CD4-positive, alpha-beta T cell treated with Interleukin-17A for 1 hour (primary cell): ENCODE measurements at places on chromosomes 11 and 22.
A peak's percentile ranks its signal among the peaks of the same experiment; 100 is the strongest.

GRCh38 chr11:15987046-15987445 is 369.3 kb downstream of the SOX6 start:
- no peak for DNase-seq

DNA sequence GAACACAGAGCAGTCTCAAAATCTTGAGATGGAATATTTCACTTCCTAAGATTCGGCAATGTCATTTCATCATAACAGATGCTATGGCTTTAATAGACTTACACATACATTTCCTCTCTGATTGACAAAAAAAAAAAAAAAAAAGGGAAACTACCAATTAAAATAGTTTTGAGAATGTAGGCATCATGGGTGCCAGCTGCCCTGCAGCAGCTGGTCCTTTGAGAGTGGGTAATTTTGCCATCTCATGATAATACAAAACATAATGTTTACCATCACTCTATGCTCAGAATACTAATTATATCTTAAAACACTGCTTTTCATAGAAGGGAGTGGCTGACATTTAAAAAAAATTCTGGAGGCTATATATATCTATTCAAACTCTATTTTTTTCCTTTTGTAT is 775.6 kb upstream of the CCDC90B start:
- DNase-seq = no peak

DNA sequence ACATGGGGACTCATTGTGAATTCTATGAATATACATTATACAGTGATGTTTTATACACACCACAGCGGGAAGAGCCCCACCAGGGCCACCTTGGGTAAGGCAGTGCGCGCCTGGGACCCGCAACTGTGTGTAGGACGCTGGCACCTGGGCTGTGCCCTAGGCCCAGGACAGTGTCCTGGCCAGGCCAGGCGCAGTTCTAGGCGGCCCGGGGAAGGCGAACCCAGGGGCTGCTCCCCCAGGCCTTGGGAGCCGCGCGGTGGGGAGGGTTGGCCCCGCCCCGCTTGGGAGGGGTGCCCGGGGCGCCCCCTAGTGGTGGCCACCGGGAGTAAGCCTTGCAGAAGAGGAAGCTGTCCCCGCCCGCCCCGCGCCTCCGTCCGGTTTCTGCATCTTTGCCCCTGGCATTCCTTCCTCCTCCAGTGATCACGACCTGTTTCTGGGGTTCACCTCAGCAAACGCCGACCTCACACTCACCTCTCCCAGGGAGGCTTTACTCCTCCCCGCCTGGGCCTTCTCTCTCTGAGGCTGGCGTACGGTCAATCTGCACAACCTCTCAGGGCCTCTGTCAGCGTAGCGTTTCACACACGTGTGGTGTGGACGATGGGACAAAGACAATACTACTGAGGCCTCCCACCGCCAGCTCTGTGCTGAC is 9.5 kb upstream of the EHD1 start:
- DNase-seq = peak; percentile 84

GRCh38 chr11:104333977-104334376 is 170.0 kb upstream of the PDGFD start:
- DNase-seq = no peak

DNA sequence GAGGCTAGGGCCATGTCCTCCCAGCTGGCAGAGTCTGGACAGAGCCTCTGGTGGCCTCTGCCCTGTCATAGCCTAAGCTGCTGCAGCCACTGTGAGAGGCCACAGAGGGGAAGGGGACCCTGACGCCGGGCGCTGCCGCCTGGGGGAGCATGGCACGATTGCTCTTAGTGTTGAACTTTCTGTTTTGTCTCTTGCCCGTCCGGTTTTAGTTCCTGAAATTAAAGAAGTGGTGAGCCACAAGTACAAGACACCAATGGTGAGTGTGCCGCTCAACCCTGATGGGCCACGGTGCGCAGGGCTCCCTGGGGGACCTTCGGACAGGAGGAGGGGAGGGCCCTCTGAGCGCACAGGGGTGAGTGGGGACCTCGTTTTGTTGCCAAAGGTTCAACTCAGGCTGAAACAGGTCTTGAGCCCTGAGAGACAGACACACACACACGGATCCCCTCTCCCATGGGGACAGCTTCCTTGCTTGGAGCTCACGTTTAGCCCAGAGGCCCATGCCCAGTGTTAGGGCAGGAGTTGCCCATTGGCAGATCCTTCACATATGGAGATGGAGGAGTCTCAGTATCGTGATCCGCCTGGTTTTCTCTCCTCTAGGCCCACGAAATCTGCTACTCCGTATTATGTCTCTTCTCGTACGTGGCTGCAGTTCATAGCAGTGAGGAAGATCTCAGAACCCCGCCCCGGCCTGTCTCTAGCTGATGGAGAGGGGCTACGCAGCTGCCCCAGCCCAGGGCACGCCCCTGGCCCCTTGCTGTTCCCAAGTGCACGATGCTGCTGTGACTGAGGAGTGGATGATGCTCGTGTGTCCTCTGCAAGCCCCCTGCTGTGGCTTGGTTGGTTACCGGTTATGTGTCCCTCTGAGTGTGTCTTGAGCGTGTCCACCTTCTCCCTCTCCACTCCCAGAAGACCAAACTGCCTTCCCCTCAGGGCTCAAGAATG is 23.8 kb downstream of the MYBPC3 start:
- DNase-seq = no peak

- DNase-seq = no peak
These were observed 31.1 kb downstream of the UQCR10 start for GRCh38 chr22:29798318-29798717.

DNA sequence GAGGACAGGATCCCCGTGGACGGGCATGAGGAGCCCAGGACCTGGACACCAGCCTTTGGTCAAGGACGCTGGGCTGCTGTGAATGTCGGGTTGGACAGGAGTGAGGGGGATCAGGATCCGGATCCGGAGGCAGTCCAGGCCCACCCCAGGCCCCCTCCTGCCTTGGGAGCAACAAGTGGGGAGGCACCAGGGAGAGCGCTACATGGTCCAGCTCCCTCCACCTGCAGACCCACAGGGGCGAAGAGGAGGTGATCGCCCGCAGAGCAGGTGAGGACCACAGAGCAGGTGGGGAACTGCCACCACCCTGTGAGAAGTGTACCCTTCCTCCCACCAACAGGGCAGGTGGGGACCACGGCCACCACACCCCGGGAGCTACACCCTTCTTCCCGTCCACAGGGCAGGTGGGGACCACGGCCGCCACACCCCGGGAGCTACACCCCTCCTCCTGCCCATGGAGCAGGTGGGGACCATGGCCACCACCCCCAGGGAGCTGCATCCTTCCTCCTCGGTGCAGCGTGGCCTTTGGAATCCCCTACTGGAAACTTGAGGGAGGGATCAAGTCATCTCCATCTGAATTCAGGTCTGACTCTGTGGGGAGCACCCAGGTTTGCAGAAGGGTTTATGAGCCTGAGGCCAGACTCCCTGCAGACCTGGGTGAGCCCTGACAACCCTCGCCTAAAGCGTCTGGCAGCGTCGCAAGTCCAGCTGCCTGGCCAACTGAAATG is 141.0 kb downstream of the BRD1 start:
- no peak for DNase-seq

GRCh38 chr11:76077575-76078150 is 128.6 kb downstream of the WNT11 start:
- DNase-seq = no peak

GRCh38 chr11:116576526-116576925 is 196.3 kb downstream of the BUD13 start:
- DNase-seq = no peak

- DNase-seq = peak; percentile 15
These were observed 59.6 kb upstream of the PAX6 start for GRCh38 chr11:31870609-31871309.

DNA sequence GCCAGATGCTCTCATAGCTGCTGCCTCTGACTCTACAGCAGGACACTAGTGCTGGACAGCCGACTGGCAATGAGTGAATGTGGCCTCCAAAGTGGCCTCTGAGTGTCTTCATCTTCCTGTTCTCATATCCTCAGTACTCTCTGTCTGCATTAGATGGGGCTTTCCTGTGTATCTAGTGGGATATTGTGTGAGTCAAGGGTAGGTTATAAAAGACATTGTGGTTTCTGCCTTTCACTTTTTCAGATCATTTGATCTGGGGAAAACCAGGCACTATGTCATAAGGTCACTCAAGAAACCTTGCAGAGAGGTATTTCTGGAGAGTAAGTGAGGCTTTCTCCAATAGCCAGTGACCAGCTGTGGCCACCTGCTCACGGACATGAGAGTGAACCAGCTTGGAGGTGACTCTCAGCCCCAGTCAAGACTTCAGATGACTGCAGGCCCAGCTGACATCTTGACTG is 333.6 kb upstream of the NCAM1 start:
- no peak for DNase-seq

DNA sequence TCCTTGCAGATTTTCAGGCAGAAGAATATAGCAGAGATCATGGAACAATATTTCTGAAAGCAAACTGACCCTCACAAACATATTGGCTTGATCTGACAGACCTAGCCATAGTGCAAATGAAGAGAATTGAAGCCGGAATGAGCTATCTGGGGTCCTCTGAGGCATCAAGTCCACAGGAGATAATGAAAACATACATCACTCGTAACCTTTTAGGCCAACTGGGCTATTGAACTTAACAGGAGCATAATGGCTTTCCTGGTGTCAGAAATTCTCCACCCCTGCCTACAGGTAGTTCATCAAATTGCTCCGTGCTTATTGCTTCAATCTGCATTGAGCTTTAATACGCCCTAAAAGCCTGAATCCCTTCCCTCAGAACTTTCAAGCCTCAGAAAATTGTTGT is 1414.6 kb upstream of the TENM4 start:
- DNase-seq = no peak

- peak; percentile 51 for DNase-seq
These were observed 563 bp upstream of the ENDOD1 start for GRCh38 chr11:95088946-95089619.

DNA sequence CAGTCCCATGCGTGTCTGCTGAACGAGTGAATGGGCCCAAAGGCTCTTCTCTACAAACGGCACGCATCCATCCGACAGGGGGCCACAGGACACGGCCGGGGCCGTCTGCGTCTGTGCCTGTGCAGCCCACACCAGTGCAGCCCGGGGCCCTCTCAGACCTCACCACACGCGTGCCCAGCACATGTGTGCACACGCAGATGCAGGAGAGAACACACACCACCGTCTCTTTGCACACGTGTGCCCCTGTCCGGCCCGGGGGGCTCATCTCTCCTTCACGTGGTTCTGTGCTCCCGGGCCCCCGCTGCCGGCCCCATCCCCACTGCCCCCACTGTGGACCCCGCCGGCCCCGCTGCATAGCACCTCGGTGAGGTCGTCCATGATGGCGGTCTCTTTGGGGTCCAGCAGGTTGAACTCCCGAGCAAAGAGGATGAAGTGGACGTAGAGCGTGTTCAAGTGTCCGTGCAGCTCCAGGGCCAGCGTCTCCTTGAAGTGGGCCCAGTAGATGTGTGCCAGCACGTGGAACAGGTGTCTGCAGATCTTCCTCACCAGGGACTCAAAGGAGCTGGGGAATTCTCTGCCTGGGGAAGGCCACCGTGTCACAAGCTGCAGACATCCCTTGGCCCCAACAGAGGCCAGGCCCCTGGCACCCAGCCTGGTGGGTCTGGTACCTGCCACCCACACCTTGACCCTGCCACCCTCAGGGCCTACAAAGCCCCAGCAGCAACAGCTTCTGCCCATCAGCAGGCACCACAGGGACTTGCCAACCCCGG is 16.5 kb downstream of the MOB2 start:
- DNase-seq = no peak

DNA sequence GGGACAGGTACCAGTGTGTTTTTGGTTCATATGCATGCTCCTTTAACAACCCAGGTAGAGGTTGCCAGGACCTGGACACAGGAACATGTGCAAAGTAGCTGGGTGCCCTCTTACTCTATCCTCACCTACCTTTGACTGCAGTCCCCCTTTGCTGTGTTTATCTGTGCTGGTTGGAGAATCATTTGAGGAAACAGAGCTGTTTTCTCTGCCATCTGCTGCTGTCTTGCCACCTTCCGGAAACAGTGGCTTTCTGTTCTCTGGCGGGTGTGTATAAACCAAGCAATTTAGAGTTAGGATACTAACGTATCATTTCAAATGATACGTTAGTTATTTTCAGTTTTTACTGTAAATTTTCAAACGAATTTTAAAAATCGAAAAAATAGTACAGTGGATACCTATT is 171.9 kb upstream of the TTC12 start:
- no peak for DNase-seq

GRCh38 chr22:29202212-29203192 is 3.2 kb upstream of the EMID1 start:
- DNase-seq = peak; percentile 48

- DNase-seq = no peak
These were observed 225.6 kb upstream of the E2F8 start for GRCh38 chr11:19466314-19466713.

- no peak for DNase-seq
These were observed 332.0 kb upstream of the CCDC179 start for GRCh38 chr11:23192256-23192655.
